Astrocyte (in vitro differentiated cells and primary cell): ENCODE measurements at places on chromosomes 3 and 15.

- DNase-seq, result no peak
Observed at GRCh38 chr15:43489191-43489590, 3.8 kb downstream of the TP53BP1 start.

- DNase-seq, result no peak
Observed at GRCh38 chr15:40034186-40034946, 4.6 kb downstream of the SRP14 start.

GRCh38 chr3:166759736-166760513 lies 620.2 kb downstream of the ZBBX start:
- DNase-seq, result no peak

GRCh38 chr15:83973816-83974215 lies 261.8 kb upstream of the GOLGA6L4 start:
- DNase-seq, result no peak

GRCh38 chr3:106588739-106589138 lies 719.9 kb upstream of the CBLB start:
- no peak for DNase-seq

DNA sequence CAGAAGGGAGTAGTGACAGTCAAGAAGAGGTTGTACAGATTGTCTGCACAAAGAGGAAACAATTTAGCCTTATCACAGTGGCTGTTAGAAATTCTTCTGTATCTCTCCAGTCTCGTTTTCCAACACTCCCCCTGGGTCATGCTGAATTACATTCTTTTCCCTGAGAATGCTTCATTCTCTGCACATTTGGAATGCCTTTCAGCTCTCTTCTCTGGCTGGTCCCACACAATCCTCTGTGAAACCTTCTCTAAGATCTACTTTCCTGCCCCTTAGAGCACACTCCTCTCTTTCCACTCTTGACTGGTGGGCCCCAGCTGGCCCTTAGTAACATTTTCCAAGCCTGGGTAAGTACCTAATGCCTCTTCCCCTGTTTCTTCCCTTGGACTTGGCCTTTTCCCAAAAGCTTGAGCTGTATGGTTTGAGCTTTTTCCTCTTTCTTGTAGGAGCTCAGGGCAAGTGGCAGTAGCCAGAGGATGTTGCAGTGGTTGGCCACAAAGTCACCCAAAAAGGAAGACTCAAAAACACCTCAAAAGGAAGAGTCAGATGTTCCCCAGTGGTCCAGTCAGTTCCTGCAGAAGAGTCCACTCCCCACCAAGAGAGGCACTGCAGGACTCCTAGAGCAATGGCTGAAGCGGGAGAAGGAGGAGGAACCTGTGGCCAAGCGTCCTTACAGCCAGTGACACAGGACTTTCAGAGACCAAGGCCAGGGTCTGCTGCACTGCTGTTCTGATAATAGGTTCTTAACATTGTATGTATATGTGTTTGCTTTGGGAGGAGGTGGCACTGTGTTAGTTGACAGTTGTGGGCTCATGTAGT lies 25.7 kb downstream of the HMCES start:
- no peak for DNase-seq

DNA sequence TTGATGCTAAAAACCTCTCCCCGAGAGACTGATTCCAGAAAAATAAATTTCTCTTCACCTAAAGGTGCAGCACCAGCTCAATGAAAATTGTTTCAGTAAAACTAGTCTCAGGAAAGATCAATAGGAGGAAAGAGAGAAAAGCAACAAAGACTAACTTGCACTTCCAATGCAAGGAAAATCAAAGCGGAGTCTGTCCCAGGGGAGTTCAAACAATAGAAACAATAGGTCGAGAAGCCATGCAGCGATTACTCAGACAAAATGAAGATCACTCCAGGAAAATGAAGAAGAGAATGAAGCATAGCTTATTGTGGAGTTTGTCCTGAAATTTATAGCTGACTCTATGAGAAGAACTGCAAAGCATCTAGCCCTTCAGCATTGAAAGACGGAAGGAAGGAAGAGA lies 105.1 kb upstream of the FRMD4B start:
- no peak for DNase-seq

DNA sequence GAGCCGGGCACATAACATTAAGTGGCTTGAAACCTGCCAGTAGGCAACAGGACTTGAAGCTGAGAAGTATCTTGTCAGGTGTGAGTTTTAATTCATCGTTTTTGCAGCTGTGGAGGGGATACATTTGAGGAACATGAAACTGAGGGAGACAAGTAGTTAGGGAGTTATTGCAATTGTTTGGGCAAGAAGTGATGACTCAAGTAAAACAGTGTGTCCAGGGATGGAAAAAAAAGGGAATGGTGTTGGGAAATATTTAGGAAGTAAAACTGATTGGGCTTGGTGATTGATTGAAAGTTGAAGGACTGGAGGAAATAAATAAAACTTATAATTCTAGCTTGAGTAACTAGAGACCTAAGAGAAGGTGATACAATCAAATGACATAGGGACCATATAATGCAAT lies 85.5 kb downstream of the NCEH1 start:
- DNase-seq, result peak; percentile 38

DNA sequence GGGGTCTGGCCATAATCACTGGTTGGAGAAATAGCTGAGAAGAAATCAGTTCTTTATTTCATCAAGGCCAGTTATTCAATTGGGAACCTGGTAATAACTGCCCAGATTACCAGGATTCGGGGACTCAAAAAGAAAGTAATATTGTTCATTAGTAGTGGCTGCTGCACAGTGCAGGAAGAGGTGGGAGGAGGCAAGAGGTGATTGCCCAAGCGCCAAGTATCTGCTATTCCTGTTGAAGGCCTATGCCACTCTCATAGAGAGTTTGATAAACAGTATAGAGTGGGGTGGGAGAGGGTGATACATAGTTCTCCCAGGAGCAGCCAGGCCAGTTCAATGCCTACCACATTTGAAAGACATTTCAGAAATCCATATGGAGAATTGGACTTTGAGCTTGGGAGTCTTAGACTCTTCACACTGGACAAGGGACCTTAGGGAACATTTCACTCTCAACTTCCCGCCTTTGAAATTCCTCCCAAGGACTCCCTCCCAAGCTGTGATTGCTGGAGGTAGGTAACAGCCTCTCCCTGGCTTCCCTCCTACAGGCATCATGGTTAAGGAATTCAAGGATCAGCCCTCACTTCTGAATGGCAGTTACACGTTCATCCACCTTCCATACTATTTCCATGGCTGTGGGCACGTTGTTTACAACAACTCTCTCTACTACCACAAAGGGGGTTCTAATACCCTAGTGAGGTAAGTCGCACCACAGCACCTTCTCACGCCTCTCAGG lies 59.8 kb downstream of the GLDN start:
- no peak for DNase-seq
